Midbrain (tissue), 1 donor: ENCODE measurements at places on chromosomes 5 and 9.
A peak's percentile ranks its signal among the peaks of the same experiment; 100 is the strongest.

GRCh38 chr5:11054014-11054413 lies 293.0 kb upstream of the DAP start:
- DNase-seq = peak; percentile 14

DNA sequence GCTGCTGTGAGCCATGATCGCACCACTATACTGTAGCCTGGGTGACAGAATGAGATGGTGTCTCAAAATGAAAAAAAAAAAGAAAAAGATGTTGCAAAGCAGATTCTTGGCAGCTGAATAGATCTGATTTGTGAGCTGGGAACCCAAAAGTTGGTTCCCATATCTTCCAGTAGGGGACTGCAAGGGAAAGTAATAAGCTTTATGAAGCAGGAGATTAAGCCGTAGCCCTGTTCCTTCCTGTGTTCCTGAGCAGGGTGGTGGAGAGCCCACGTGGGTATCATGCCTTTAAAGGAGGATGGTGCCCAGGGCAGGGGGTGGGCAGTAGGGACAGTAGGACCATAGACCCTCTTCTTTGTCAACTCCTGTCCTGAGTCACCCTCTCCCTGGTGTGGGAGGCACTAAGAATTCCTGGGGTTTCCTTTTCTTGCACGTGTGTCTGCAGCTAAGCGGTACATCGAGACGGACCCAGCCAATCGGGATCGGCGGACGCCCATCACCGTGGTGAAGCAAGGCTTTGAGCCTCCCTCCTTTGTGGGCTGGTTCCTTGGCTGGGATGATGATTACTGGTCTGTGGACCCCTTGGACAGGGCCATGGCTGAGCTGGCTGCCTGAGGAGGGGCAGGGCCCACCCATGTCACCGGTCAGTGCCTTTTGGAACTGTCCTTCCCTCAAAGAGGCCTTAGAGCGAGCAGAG lies 37.9 kb downstream of the STOM start:
- no peak for DNase-seq

- no peak for DNase-seq
Observed at GRCh38 chr9:123378956-123379660, 23.1 kb downstream of the CRB2 start.

- DNase-seq = no peak
Observed at GRCh38 chr5:153350175-153350883, 140.1 kb upstream of the GRIA1 start.

DNA sequence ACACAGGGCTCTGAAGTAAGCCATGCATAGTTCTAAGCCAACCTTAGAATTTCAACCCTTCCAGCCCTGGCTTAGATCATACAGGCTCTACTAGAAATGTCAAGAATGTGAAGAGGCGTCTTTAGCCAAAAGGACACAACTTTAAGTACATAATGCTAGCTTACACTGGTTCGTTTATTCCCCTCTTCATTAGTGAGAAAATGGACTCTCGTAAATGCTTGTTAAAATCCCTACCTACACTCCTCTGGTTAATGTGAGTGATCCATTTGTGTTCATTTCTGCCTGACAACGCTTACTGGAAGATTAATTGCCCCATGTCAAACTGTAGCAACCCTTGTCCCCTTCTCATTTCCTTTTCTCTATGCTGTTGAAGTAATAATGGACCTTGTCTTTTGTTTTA lies 149.3 kb upstream of the POU5F2 start:
- DNase-seq = no peak

GRCh38 chr5:174617285-174617684 lies 107.1 kb upstream of the MSX2 start:
- DNase-seq = no peak

- DNase-seq = no peak
Observed at GRCh38 chr5:129358069-129358468, 102.0 kb upstream of the ADAMTS19 start.
